Inflammatory macrophage treated with lipopolysaccharide for 1 hour (primary cell): ENCODE measurements at places on chromosomes 3 and 15.

DNA sequence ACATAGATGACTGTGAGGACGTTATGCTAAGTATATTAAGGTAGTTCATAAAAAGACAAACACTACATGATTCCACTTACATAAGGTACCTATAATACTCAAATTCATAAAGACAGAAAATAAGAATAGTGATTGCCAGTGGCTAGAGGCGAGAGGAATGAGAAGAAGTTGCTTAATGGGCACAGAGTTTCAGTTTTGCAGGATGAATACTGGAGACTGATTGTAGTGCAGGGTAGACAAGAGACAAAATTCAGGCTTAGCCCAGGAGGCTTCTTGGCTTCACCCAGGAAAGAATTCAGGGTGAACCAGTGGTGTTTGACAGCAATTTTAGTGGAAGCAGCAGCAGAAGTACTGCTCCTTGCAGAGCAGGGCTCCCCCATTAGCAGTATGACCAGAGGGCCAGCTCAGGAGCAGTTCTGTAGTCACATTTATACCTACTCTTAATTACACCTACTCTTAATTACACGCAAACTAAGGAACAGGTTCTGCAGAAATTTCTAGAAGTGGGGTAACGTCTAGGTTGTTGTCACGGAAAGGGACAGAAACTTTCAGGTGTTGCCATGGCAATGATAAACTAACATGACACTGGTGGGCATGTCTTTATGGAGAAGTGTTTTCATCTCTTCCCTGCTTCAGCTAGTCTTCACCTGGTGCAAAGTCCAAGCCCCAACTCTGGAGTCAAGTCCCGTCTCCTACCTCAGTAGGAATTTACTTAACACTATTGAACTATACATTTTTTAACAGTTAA lies 55.2 kb downstream of the TBL1XR1 start:
- no peak for DNase-seq

DNA sequence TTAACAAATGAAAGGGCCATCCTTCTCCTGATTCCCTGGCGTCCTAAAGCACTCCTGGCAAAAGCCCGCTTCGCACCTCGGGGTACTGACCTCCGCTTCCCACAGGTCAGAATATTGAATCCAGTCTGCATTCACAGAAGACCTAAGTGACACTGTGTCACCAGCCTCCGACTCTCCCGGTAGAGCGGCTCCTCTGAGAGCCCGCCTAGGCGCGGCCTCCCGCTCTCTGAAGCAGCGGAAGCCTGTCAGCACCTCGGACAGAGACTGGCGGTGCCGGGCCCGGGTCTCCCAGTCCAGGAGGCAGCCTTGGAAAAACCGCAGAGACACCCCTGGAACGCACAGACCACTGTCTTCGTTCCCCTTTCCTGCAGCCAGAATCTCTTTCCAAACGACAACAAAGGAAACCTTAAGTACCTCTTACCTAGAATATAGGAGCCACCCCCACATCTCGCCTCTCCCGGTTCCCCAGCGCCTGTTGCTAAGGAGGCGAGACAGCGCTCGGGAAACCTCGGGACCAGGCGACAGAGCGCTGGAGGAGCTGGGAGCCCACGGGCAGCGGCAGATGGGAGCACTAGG lies 1.2 kb downstream of the GABRB3 start:
- no peak for DNase-seq

DNA sequence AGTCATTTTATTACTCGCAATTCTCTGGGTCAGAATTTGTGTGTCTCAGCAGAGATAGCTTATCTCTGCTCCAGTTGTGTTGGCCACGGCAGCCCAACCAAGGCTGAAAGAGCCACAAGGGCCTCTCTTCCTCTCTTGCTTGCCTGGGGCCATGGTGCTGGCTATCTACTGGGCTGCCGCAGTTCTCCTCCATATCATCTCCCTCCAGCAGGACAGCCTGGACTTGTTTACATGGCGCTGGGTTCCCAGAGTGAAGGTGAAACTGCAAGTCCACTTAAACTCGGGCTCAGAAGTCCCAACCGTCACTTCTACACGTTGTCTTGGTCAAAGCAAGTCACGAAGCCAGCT lies 134.8 kb downstream of the UACA start:
- DNase-seq, result no peak

DNA sequence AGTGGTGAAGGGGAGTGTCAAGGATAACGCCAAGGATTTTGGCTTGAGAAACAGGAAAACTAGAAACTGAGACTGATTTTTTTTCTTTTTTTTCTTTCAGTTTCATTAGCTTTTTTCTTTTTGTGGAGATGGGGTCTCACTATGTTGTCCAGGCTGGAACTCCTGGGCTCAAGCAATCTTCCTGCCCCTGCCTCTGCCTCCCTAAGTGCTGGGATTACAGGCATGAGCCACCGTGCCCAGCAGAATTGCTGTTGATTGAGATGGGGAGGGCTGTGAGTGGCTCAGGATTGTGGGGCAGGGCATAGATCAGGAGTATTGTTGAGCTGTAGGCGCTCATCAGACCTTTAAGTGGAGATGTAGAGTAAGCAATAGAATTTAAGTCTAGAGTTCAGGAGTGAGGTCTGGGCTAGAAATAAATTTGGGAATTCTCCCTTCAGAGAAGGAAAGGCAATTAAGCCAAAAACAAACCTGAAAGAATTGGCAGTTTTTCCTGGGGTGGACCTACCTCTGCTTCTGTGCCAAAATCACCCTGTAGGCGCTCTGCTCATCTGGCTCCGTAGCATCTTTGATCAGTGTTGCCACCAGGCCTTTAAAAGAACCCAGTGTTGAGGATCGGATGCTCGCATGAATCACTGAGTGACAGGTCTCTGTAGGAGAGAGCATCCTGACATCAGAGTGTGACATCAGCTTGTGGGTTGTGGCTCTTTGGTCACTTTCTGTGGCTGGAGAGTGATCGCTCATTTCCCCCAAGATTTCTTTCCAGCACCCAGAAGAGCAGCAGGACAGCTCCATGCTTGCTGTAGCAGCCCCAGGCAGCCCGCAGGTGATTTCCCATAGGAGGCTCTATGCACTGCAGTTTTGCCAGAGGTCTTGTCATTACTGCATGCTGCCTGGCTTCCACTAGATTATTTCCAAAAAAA lies 15.8 kb downstream of the ABHD17C start:
- DNase-seq, result peak; percentile 25

- DNase-seq, result no peak
These were observed 15.5 kb downstream of the PAQR9 start for GRCh38 chr3:142947799-142948575.

DNA sequence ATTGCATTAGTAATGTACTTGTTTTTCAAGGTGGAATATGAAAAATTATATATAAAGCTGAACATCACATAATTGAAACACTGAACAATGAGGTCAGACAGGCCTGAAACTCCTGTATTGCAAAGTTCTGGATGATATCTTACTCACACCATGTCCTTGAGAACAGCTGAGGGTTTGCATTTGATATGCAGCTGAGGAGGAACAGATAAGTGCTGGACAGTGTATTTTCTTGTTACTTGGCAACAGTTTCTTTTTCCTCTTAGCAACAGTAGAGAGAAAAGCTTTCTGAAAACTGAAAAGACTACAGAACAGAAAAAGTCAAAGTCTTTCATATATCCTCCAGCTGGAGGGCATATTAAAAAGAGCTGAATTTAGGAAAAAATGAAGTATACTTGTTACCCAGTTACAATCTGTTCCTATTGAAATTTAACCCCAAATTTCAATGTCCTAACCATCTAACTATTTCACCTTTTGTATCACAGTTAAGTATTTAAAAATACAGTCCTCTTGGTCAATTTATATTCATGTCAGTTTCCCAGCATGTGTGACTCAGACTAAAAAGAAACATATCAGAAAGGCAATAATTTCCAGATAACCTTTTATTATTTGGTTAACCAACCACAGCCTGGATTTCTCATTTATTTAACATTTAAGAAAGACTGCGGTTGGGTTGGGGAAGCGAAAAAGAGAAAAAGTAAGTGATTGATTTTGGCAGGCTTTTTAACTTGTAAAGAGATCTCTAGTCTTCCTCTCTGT lies 733.0 kb upstream of the DPPA4 start:
- no peak for DNase-seq

DNA sequence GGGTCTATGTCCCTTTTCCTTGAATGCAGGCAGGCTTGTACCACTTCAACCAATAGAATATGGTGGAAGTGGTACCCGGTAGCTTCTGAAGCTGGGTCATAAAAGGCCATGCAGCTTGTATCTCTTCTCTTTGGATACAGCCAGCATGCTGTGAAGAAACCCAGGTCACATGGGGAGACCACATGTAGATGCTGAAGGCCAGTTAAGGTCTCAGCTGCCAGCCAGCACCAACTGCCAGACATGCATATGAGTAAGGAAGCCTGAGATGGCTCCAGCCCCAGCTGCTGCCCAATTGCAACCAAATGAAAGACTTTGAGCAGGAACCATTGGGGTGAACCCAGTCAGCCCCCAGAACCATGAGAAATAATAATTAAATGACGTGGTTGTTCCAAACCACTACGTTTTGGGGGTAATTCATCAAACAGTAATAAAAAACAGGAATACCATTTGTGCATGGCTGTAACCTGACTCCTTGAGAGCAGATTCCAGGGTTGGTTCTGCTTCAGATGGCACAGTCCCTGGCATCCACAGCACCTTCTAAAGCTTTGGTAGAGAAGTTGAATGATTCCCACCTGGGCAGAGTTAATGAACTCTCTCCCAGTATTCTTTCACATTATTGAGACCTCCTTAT lies 3.8 kb downstream of the RBP2 start:
- DNase-seq, result no peak

DNA sequence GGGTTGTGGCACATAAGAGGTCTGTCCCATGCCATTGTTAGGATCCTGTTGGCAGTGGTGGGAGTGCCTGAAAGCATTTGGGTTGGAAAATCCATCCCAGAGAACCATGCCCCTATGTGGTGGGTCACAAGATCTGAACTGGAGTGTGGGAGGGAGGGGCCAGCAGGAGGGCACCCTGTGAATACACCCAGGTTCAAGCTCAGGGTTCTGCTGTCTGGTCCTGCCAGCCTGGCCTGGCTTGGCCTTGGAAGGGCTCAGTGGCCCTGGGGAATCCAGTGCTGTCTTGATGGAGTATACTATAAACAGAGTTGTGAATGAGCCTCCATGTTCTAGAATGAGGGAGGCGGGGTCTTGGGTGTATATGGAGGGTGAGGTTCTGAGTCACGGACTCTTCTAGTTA lies 11.8 kb downstream of the ANKDD1A start:
- DNase-seq, result no peak

DNA sequence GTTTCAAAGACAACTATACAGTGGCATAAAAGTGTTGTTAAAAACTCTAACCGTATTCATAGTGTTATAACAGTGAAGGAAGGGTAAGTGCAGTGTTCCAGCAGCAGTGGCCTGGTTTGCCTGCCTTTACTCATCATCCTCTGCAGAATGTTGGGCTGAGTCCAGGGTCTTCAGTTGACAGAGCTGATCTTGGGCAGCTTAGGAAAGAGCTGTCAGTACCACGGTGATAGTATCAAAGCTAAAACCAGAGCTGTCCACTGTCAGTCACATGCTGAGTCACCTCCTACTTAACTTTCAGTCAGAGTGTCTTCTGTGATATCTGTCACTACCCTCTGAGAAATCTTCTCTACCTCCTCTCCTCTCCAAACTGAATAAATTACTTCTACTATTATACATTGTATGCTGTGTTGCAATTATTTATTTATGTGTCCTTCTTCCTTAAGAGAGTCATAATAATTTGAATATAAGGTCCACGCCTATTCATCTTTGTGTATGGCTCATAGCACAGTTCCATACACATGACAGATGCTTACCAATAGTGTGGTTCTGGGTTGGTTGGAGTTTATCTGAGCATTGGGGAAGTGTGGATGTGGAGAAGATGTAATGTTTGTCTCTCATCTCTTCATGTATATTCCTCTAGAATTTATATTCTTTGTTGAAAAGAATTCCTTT lies 242.1 kb downstream of the ZIC1 start:
- DNase-seq, result no peak

GRCh38 chr3:113086560-113087461 lies 96.0 kb downstream of the GTPBP8 start:
- no peak for DNase-seq

GRCh38 chr3:183359036-183359435 lies 69.4 kb downstream of the MCF2L2 start:
- DNase-seq, result no peak

GRCh38 chr3:126034481-126035361 lies 49.2 kb downstream of the SLC41A3 start:
- no peak for DNase-seq

DNA sequence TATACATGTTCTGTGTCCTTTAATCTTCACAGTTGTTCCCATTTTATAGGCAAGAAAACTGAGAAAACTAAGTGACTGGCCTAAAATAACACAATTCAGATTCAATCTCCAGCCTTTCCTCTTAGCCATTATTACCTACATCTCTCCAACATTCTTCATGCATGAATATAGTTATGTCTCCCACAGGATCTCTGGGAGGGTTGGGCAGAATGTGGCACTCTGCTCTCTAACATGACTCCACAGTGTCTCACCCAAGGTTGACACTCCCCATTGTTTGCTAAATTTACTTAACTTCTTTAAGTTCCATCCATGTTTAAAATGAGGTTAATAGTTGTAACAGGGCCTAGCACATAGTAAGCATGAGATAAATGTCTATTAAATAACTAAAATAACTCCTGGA lies 276.3 kb downstream of the ERC2 start:
- no peak for DNase-seq

- no peak for DNase-seq
These were observed 655.5 kb downstream of the GBE1 start for GRCh38 chr3:81105789-81106488.

DNA sequence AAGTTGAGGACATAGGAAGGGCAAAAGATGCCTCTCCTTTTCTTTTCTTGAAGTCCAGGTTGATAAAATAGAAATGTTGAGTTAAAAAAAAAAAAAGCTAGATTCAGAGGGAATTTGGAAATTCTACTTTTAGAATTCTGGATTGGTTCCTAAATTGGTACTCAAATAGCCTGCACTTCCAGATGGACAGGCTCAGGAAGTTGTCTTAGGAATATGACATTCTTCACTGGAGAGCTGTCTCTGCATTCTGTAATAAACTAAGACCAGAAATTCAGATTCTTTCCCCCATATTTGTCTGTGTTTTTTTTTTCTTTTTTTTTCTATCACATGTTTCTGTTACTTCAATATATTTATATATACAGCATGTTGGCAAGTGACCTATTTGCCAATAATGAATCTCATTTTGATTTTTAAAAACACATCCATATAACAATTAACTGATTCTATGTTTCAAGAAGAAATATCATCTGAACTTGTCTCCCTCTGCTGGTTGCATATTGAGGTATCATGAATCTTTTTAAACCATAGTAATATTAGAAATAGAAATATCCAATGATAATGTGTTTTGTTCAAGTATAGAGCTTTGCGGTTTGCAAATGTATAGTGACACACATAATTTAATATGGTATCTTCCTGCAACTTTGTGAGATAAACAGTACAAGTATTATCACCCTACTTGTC lies 8.5 kb upstream of the LSAMP start:
- no peak for DNase-seq

GRCh38 chr3:12999147-13000140 lies 73.8 kb downstream of the IQSEC1 start:
- DNase-seq, result peak; percentile 99

- DNase-seq, result no peak
These were observed 105.6 kb upstream of the ROPN1 start for GRCh38 chr3:124097362-124098131.
